ENCODE measurements at places on chromosomes 16 and 17.

- no peak for DNase-seq
These were observed 88.2 kb upstream of the NOG start for GRCh38 chr17:56505154-56505756.

DNA sequence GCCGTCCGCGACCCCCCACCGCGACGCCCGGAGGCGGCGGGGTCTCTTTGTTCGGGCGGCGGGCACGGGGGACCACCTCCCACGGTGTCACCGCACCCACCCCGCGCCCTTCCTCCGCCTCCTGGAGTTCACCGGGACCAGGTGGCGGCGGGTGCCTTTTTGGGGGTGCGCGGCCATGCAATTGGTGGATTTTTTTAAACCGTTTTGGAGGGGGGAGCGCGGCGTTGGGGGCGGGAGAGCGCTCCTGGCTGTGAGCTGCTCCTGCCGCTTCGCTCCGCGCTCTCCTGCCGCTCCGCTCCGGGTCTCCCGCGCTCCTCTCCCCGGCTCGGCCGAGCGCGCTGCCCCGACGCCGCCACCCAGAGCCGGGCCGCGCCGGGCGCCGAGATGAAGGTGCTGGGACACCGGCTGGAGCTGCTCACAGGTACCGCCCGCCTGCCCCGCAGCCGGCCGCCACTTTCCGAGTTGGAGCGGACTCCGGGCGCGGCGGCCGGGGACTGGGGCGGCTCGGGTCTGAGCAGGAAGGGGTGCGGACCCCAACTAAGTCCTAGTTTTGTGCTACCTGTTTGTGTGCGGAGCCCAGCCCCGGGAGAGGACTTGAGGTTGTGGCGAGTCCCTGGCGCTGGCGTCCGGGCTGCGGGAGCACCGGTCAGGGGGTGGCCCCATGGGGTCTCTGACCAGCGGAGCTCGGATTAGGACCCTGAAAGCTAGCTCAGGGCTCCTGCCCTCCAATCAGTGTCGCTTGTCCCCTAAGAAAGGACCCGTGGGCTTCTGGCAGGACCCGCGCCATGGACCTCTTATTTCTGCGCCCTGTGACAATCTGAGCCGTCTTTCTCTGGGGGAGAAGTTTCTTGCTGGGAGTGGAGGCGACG is 35.7 kb upstream of the NDRG4 start:
- DNase-seq, result no peak

DNA sequence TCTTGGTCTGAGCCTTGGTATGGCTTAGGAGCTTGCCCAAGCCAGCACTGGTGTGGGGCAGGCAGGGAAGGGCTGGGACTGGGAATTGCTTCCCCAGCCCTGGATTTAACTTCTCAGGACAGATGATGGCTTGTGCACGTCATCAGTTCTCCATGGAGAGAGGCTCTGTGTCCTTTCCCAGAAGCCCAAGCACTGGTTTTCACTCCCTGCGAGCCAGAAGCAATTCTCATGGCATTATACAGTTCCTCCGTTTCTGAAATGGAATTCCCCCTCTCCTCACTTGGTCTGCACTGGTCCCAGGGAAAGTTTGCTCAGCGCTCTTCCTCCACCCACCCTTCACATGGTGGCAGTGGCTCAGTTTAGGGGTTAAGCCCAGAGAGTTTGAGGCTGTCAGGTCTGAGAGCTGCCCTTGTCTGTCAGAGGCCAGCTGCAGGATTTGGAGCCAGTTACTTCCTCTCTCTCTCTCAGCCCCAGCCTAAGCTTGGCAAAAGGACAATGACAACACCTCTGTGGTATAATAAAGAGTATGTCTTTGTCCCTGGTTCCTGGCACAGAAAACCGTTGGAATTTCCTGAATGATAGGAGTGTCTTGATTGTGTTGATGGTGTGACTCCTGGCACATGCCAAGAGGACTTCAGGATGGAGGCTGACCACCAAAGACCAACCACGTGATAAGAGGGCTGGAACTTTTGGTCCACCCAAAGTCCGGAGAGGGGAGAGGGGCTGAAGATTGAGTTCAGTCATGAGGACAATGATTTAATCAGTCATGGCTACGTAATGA is 219.6 kb upstream of the TNRC6C start:
- no peak for DNase-seq

DNA sequence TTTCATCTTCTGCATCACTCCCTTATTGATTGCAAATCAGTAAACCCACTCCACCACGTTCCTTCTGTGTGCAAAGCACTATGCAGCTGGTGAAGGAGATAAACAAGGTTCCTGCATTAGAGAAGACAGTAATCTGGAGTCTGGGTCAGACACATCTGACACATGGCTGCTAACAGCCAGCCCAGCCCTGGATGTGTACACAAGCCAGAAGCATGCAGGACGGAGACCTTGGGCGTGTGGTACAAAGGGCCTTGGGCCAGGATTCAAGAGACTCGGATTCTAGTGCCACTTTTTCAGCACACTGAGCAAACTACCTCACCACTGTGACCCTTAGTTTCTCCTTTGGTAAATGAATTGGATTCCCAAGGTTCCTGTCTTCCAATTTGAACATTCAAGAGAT is 86.6 kb upstream of the DNAH9 start:
- no peak for DNase-seq

DNA sequence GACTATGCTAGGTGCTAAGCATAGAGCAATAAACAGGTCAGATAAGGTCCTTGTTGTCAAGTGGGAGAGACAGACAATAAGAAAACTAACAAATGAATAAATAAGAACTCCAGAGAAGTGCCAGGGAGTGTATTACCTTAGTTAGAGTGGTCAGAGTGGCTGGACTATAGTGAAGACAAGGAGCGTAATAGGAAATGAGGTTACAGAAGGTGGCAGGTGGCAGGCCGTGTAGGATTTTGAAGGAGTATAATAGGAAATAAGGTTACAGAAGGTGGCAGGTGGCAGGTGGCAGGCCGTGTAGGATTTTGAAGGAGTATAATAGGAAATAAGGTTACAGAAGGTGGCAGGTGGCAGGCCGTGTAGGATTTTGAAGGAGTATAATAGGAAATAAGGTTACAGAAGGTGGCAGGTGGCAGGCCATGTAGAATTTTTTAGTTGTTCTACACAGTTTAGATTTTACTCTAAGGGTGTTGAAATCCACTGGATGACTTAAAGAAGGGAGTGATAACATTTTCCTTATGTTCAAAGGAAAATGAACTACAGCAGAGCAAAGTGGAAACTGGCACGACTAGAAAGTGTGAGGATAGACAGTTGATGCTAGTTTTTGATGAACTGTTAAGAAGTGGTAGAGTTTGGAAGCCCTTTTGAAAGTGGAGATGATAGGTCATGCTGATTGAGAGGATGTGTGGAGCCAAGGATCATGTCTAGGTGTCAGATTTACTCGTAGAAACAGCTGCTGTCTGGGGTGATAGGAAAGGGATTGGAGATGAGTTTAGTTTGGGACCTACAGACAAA is 3.6 kb upstream of the KRTAP3-1 start:
- DNase-seq, result no peak

GRCh38 chr16:58435779-58436178 is 43.5 kb downstream of the GINS3 start:
- no peak for DNase-seq

GRCh38 chr17:31815212-31815730 is 43.8 kb downstream of the COPRS start:
- no peak for DNase-seq

GRCh38 chr16:86222965-86223551 is 287.3 kb upstream of the FOXF1 start:
- no peak for DNase-seq

- no peak for DNase-seq
These were observed 2.3 kb downstream of the BAIAP2 start for GRCh38 chr17:81037026-81037797.

DNA sequence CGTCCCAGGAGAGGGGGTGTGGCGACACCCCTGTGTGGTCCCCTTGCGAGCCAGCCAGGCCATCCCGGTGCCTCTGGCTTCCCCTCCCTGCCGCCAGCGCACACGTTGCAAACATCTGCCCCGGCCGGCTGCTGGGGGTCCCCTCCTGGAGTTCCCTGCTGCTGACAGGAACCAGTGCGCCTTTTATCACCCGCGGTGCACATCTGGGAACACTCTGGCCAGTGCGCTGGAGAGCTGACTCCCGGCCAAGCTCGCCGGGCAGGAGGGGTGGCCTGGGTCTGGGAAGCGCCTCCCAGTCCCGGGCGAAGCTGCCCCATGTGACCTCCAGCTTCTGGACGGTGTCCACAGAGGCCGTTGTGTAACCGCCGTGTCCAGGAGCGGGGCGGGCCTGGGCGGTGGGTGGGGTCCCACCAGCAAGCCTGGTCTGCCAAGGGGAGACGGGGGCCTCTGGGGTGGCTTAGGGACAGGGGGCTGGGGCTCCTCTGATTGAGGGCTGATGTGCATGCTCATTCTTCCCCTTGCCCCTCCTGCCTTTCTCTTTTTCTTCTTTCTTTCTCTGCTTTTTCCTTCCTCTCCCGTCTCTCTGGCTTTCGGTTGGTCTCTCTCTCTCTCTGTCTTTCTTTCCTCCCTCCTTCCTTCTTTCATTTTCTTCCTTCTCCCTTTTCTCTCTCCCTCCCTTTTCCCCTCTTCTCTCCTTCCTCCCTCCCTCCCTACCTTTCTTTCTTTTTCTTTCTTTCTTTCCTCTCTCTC is 25.2 kb upstream of the CIBAR2 start:
- DNase-seq, result peak; percentile 39

DNA sequence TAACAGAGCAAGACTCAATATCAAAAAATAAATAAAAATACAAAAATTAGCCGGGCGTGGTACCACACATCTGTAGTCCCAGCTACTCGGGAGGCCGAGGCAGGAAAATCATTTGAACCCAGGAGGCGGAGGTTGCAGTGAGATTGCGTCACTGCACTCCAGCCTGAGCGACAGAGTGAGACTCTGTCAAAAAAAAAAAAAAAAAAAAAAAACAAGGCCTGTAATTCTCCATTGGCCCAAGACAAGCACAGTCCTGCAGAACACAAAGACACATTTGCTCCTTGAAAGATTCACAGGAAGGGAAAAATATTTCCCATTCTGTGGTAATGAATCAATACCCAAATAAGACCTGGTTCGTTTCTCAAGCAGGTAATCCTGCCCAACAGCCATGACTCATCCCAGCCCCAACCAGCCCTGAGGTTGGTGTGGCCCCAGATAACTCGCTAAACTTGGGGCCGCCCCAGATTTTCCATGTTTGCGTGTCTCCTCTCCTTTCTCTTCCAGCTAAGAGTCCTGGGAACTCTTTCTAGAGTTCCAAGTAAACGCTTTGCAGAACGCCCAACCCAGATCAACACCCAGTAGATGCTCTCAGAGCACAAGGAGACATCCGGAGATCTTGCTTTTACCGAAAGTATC is 40.3 kb upstream of the SNN start:
- DNase-seq, result no peak

DNA sequence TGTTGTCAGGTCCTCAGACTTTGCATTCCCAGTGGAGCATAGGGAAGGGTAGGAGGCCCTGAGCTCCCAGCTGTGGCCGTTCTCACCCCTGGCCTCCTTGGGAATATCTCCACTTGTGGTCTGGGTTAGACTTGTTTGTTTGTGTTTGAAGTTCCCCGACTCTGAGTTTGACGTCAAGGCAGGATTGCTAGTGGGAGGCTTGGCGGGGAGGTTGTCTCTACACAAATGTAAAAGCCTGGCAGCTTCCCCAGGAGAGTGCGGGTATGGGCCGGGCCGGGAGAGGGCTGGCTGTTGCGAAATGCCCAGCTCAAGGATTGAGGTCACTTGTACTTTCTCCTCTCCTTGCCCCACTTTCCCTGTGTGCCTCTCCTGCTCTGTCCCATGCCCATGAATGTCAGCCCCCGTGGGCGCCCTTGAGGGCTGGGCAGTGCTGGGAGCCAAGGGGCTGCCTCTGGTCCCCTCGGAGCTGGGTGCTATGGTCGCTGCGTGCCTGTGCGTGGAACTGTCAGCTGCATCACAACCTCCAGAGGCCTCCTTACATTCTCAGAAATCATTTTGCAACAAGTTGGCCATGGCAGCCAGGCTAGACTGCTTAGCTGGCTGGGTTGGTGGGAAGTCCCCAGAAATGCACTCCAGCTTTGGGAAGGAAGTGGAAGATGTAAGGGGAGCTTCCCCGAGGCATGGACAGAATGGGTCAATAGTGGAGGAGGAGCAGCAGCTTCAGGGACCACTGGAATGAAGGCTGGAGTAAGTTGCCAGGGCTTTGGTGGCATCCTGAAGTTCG is 84.3 kb downstream of the KSR1 start:
- DNase-seq, result peak; percentile 42

GRCh38 chr17:79515110-79515509 is 95.7 kb downstream of the RBFOX3 start:
- DNase-seq, result no peak

DNA sequence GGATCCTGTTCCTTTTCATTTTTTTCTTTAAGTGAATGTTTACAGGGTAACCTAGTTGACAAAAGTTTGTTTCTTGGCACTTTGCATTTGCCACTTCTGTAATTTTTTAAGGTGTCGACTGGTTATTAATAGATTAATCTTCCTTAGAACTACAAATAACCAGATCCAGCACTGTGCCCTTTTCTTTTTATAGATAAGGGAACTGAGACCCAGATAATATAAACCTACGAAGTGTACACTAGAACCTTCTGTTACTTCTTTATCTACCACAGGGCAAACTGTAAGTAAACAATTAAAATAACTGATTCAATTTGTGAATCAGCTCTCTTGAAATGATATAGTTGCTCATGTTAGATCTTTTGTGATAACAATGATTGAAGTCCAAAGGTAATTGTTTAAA is 55.4 kb downstream of the NLK start:
- no peak for DNase-seq

GRCh38 chr16:2663553-2664546 is 18.5 kb upstream of the KCTD5 start:
- peak; percentile 25 for DNase-seq

- no peak for DNase-seq
These were observed 47.7 kb downstream of the ADAMTS18 start for GRCh38 chr16:77386831-77387814.

DNA sequence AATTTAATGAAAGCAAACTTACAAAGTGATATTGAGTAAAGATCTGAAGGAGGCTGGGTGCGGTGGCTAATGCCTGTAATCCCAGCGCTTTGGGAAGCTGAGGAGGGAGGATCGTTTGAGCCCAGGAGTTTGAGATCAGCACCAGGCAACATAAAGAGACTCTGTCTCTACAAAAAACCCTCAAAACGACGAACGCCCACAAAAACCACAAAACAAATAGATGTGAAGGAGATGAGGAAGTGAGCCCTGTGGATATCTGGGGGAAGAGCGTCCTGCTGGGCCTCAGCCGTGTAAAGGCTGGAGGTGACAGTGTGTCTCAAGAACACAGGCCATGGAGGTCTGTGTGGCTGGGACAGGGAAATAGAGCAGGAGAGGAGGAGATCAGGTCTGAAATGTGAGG is 68.8 kb downstream of the ITFG1 start:
- no peak for DNase-seq

GRCh38 chr16:51138178-51138577 is 12.9 kb downstream of the SALL1 start:
- no peak for DNase-seq

GRCh38 chr17:76363107-76363842 is 9.6 kb upstream of the PRPSAP1 start:
- DNase-seq, result no peak

- DNase-seq, result peak; percentile 57
These were observed at the start of gene NT5C for GRCh38 chr17:75131278-75132017. NT5C (minus strand) TSS chr17:75131742; CDS start chr17:75131707, 35 bp downstream.

Measured in CD4-positive, alpha-beta T cell treated with Interleukin-15 for 1 hour (primary cell).